AG08395 (cell line): ENCODE measurements at places on chromosomes 2 and 18.

DNA sequence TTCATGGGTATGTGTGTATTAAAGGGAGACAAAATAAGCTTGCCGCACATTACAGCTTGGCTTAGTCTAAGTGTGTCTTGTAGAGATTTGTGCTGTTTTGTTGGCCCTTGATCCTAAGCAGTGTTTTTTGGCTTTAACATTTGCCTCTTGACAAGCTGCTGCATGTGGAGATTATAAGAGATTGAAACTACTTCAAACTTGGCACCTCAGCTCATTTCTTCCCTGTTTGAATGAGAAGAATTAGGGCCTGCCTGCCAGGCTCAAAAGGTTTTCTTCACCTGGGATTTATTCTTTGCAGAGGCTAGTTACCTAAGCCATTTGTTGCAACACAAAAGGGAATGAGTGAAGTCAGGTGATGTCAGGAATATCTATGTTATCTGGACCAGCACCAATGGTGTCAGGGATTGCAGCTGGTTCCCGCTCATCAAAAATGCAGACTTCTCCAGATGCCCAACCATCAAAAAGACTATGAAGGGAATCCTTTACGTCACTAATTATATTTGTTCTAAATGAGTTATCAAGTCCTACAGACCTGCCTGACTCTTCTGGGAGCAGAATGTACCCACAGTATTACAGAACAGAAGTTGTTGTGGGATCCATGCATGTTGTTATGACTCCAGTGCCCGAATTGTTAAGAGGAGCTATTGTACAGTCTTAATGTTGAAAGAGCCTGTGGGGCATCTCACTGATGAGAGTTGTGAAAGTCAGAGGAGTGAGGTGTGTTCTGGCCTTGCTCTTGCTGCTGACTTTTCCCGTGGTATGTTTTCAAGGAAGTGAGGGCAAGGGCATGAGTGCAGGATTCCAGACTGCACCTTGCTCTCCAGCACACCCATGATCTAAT lies 31.0 kb downstream of the ABCA12 start:
- no peak for DNase-seq

DNA sequence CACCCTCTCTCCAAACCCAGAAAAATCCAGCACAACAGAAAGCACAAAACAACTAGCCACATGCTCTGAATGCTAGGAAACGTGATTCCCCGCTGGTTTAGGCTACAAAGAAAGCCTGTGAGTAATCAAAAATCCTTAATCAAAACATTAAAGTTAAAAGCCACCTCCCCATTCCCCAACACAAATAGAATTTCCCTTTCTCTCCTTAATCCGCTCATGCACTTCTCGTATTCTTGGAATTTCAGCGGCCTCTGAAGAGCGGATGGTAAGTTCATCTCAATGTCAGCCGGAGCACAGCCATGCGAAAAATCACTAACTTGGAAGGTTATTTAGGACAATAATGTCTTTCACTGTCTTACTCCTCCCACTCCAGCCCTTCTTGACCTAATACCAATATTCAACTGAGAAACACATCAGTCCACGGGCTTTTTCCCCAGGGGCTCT lies 126.7 kb downstream of the OSBPL1A start:
- DNase-seq, result peak; percentile 24

GRCh38 chr18:67794521-67794920 lies 278.0 kb upstream of the DSEL start:
- DNase-seq, result peak; percentile 27

DNA sequence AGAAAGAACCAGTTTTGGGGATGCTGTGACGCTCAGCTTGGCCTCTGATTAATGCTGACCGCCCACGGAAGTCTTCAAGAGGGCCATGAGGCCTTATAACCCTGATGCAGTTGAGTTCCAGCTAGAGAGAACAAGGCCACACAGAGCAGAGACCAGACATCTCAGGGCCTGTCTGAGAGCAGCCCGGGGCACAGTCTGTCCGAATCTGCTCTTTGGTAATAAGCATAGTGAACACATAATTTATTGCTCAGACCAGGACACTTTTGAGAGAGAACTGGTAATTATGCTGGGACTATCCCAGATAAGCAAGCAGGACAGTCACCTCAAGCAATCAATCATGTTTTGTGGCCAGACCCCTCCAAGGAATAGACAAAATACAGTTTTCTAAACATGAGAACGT lies 68.5 kb downstream of the STPG4 start:
- DNase-seq, result no peak

DNA sequence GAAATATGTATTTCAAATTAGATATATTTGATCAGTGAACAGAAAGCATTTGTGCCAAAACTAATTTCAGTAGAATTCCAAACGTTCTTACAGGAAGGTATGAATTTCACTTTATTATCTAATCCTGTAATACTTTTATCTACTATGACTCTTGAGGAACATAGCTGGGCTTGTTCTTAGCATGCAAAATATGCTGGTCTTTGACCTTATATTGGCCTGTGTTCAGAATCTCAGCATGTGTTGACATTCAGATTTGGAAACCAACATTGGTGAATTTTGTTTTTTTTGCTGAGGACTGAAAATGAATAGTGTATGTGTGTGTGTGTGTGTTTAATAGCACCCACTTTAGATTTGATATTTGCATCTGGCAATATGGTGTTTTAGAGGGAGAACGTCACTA lies 112.2 kb downstream of the MEIS1 start:
- no peak for DNase-seq

DNA sequence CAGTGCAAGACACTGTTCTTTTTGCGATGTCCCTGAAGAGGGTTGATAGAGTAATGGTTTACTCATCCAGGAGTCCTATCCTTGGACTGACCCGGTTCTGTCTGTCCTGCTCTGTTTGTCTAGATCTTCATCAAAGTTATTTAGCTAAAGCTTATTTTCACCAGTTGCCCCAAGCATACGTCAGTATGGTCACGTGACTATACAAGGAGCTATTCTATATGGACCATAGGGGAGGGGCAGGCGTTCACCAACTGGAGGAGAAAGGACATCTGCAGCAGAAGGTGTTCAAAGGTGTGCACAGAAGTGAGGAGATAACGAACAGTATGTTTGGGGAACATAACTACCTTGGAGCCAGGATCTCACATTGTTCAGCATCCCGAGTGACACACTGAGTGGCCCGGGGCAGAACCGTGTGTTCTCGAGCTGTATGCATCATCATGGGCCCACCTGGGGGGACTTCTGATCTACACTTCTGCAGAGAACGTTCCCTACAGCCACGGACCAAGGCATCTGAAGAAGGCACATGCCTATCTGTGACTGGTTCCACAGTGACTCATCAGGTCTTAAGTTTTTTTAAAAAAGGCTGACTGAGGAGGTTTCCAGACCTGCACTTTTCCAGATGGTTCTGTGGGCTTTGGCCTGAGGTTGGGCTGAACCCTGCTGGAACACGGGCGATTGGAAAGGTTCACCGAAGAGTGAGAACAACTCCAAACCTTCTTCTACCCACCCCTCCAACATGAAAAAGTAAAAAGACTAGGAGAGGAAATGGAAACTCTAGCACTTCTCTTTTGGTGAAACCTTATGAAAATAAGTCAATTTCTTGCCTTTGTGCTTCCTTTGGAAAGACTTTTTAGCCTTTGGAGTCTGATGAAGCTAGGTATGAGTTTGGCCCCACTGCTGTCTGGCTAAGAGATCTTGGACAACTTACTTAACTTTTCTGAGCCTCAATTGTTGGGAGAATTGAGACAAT lies 68.6 kb upstream of the YWHAQ start:
- DNase-seq, result peak; percentile 86

DNA sequence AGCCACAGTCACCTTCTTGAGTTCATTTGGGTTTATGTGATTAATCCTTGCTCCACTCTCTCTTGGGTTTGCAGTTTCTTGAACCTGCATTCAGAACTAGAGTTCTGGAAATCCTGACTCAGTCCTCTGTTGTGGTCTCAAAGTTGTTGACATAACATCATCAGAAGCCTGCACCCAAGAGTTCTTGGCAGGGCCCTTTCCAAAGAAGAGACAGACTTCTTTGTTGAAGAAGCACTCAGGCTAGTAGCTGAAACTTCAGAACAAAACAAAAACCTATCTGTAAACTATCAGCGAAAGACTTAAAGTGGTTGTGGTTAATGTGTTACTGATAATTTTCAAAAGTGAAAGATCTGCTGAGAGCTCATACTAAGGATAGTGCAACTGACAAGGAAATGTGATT lies 120.8 kb downstream of the FAM168B start:
- DNase-seq, result no peak

DNA sequence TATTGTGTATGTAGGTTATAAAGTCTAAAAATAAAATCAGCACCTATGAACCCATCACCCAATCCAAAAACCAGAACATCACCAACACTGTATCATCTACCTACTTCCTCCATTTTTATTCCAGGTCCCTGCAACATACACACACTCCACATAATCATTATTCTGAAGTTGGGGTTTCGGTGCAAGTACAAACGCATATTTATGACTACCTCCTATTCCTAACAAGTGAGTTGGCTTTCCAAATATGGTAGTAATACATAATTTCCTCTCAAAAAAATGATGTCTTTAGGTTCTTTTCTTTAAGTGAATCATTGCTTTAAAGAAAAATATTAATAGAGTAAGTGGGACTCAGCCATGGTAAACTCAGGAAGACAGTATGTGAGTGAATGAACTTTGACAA lies 3.3 kb downstream of the ACVR1 start:
- DNase-seq, result no peak

GRCh38 chr2:68968221-68968620 lies 6.2 kb upstream of the GKN1 start:
- no peak for DNase-seq

DNA sequence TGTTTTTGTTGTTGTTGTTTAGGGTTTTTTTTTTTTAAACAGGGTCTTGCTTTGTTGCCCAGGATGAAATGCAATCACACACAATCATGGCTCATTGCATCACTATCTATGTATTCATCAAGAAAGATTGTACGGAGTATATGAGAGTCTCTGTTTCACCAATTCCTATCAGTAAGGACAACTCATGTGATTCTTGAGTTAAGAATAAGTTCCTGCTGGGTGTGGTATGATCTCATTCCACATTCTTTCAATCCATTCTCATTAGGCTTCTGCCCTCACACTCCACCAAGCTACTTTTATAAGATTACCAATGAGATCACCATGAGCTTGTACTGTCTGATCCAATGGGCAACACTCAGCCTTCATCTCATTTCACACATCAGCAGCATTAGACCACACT lies 9.1 kb upstream of the AP1S3 start:
- peak; percentile 84 for DNase-seq

DNA sequence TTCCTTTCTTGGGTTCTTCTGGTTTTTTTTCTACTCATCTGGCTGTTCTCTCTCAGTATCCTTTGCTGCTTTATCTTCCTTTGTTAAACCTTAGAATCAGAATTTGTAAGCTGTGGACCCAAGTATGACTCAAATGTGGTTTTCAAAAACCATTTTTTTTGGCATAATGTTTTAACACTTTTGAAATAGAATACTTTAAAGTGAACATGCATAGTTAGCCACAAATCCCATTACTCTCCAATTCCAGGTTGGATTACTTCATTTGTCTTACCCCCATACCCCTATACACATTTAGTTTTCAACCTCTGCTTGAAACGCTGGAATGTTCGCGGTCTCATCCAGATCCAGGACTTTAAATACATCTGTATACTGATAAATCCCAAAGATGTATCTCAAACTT lies 29.1 kb downstream of the ALMS1 start:
- DNase-seq, result no peak

- DNase-seq, result no peak
These were observed 64.5 kb upstream of the NPAS2 start for GRCh38 chr2:100755441-100755840.

- peak; percentile 5 for DNase-seq
These were observed 344.9 kb downstream of the TSN start for GRCh38 chr2:122100346-122100745.

- DNase-seq, result no peak
These were observed 100.1 kb upstream of the GCFC2 start for GRCh38 chr2:75810611-75811330.

DNA sequence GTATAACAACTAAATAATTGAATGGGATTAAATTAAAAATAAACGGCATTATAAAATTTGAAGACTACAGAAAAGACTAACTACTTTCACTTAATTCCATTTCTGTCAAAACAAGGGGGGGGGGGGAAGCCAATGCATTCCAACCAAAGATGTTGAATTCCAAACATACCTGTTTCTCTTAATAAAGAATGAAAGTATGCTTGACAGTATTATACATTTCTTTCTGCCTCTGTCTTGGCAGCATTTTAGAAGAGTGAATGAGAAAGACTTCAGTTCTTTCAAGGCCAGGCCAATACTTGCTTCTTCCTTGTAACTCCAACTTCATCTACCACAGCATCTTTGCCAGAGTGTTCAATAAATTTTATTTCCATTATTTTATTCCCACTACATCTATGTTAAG lies 65.9 kb downstream of the PDE11A start:
- no peak for DNase-seq

GRCh38 chr2:168798076-168798887 lies 4.2 kb upstream of the NOSTRIN start:
- no peak for DNase-seq

- no peak for DNase-seq
These were observed 23.1 kb upstream of the DSG3 start for GRCh38 chr18:31424383-31424988.

GRCh38 chr2:147715807-147716206 lies 129.0 kb upstream of the ACVR2A start:
- peak; percentile 15 for DNase-seq

DNA sequence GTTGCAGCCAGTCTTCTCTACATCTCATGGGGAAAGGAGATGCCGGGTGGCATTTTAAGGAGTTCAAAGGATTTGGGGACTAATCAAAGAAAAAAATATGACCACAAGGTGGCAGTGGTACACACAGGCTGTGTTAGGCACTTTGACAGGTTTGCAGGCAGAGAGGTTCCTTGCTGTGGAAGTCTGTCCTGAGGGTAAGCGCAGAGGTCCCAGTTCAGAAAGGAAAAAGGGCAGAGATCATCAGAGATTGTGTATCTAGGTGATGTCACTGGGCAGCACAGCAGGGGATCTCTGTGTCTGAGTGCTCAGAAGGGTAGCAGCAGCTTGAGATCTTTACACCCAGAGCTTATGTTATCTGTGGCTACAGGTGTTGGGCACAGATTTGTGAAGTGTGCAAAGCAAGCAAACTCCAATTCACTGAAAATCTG lies 231.4 kb downstream of the LRRTM1 start:
- peak; percentile 74 for DNase-seq

DNA sequence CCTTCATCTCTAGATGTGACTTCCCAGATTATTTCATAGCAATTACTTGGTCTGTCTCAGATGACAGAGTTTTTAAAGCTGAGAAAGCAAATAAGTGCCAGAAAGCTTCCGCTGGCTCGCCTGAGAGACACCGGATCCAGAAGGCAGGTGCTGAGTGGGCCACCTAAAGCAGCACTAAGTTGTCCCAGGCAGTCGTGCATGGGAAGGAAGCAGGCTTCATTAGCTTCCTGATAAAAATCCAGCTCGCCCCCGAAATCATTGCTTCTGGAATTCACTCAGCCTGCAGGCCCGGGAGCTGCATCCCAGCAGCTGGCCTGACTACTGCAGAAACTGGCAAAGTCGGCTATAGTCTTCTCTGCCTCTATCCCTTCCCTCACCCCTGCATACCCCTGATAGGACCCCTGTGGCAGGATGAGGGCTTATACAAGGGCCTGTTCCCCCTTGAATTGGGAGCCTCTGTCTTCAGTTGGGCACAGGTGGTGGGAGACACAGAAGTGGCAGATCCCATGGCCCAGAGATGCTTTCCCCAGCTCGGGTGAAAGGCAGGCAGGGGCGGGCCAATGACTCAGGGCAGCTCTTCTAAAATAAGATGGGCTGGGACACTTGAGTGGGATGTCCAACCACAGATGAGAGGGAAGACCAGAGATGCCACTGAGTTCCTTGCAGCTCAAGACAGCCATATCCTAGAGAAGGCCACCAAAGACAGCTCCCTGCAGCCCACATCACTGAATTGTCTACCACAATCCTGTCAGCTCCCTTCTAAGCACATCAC lies 262.4 kb upstream of the PKDCC start:
- no peak for DNase-seq
